ENCODE measurements at places on chromosomes 5 and 9.

GRCh38 chr5:82425591-82425990, 147.4 kb upstream of the RPS23 start:
- DNase-seq: no peak

- DNase-seq: no peak
Observed at GRCh38 chr9:12797037-12797436, 22.2 kb downstream of the LURAP1L start.

GRCh38 chr5:160727296-160727997, 124.6 kb downstream of the ATP10B start:
- DNase-seq: no peak

GRCh38 chr9:88657893-88658292, 122.9 kb downstream of the NXNL2 start:
- no peak for DNase-seq

GRCh38 chr9:35481347-35481975, 8.4 kb upstream of the RUSC2 start:
- DNase-seq: no peak

GRCh38 chr5:22709743-22710142, 143.4 kb downstream of the CDH12 start:
- no peak for DNase-seq

- no peak for DNase-seq
Observed at GRCh38 chr5:125200866-125201373, 454.5 kb upstream of the ZNF608 start.

DNA sequence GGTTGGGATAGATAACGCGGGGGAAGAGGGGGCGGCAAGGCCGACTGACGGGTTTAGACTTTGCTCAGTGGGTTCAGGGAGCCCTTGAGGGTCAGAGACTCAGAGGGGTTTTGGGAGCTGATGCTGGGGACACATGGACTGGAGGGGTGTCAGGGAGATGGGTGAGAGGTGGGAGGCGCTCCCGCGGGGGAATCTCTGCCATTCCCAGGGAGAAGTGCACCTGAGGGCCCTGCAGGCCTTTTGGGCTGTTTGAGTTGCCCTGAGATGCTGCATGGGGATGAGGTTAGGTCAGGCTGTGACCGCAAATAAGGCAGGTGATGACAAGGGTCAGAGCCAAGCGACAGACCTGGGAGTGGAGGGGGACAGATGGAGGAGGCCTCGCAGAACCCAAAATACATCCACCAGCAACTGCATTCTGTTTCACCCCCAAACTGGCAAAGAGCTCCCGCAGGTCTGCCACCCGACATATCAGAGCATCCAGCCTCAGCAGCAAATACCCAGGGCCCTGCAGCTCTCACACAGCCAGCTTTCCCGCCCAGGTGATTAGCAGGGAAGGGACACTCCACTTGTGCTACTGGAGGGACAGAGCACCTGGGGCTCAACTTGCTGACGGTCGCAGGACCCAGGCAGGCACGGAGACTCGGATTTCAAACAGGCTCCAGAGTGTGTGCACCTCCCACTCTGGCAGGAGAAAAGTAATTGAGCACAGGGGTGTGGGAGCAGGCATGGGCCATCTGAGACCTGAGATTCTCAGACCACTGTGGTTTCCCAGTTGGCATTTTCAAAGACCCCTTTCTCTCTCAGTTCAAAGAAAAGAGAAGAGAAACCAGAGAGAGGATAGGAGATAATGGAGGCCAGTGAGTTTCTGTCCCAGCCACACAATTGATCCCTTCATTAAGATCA, 26.4 kb downstream of the TMOD1 start:
- no peak for DNase-seq

DNA sequence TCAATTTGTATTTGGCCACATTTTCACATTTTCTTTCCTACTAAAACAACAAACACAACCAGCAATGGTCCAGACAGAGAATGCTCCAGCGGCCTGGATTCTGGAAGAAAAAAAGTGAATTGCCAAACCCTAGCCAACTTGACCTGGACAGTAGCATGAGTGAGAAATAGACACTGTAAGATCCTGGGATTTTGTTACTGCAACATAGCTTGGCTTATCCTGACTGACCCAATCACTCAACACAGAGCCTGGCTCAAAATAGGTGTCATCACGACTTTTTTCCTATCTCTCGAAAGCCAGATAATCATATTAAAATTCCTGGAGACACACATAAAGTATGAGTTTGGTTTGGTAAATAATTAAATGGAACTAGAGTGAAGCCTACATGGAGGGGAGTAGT, 25.4 kb upstream of the MVB12B start:
- no peak for DNase-seq

- DNase-seq: no peak
Observed at GRCh38 chr9:85408494-85408893, 333.3 kb downstream of the AGTPBP1 start.

DNA sequence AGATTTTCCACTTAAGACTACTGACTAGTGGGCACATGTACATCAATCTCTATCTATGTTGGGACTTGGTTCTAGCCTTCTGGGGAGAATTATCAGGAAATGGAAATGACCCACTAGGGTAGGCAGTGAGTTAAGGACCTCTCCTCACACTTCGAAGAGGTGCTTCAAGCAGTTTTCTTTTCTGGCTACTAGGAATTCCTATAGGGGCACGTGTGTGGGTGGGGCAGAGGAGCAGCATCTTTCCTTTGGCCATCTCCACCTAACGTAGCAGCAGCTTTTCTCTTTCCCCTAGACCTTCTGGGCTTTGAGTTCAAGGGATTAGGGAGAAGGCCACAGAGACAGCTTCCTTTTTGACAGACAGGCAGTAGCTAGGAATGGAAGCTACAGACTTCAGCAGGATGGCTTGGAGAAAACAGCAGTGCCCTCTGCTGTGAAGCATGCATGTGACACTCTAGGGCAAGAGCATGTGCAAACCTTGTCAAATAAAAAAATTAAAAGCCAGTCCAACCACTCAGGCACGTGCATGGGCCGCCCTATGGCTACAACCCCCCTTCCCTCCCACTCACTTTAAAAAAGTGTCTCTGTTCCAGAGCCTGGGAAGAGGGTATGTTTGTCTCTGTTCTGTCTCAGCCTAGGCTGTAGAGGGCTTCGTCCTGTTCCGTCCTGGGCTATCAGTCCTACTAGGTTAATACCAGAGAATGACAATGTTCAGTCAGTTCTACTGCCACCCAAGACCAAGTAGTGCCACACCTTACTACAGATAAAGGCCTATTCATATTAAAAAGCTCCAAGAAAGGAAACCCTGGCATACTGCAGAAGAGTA, 8.7 kb upstream of the GFRA3 start:
- no peak for DNase-seq

- DNase-seq: no peak
Observed at GRCh38 chr9:130823435-130823834, 11.6 kb upstream of the ABL1 start.

DNA sequence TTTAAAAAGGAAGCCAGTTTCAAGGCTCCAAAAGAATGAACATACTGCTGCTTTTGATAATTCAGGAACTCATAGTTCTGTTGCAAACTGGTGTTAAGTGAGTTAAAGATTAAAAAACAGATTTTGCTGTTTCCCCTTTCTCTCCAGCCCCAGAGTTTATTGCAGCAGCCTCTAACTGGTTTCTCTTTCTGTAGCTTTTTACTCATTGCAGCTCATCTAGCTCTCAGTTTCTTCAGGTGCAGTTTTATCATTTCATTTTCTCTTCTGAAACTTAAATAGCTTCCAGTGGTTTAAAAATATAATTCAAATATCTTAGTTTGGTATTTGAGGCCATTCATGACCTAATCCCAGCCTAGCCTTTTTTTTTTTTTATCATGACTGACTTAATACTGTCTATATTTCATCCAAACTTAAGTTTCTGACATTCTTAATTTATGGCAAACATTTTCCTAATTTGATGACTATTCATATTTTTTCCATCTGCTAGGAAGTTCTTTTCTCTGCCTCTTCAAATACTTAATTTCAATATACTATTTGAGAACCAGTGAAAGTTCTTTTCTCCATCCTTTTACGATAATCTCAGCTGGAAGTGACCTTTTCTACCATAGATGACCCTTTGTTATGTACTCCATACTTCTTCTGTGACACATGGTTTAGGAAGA, 252.7 kb upstream of the GRIA1 start:
- no peak for DNase-seq
